Chondrocyte (in vitro differentiated cells): ENCODE measurements at places on chromosomes 7 and 10. TPM values are rescaled to one million over a fixed set of nuclear protein-coding genes. Genes with fewer than 3 reads are reported as not detected.

The C7orf33 gene
- total RNA-seq = not detected in 3 replicates

The PAPOLB gene
- total RNA-seq = 0.05 TPM in 1 of 3 replicates, not detected in the others

The SORCS1 gene
- not detected in 3 replicates for total RNA-seq

The STRIP2 gene
- total RNA-seq = 0.87 to 1.3 TPM (median 1.2 TPM) in 3 replicates

The FGFR2 gene
- 1.7 to 6.0 TPM (median 2.9 TPM) in 3 replicates for total RNA-seq

- DNase-seq = no peak
Observed at GRCh38 chr10:3861795-3862194, 76.8 kb upstream of the KLF6 start.

GRCh38 chr7:1981878-1982230 lies 250.9 kb downstream of the MAD1L1 start:
- no peak for DNase-seq

GRCh38 chr7:152520861-152521302 lies 85.1 kb upstream of the KMT2C start:
- DNase-seq = no peak

- no peak for DNase-seq
Observed at GRCh38 chr7:158595068-158595467, 7.4 kb upstream of the PTPRN2 start.
